Stimulated activated CD4-positive, alpha-beta T cell treated with anti-CD3 and anti-CD28 coated beads, Interleukin-2, amount 100 ng/mL, for 24 hours (primary cell): ENCODE measurements at places on chromosomes 12 and 14.
A peak's percentile ranks its signal among the peaks of the same experiment; 100 is the strongest.

- no peak for DNase-seq
These were observed 36.4 kb upstream of the HNF1A start for GRCh38 chr12:120941846-120942405.

- no peak for DNase-seq
These were observed 19.2 kb upstream of the LGALS3 start for GRCh38 chr14:55109836-55110235.

- DNase-seq: no peak
These were observed 101.2 kb downstream of the TMEM30B start for GRCh38 chr14:61179796-61180398.

DNA sequence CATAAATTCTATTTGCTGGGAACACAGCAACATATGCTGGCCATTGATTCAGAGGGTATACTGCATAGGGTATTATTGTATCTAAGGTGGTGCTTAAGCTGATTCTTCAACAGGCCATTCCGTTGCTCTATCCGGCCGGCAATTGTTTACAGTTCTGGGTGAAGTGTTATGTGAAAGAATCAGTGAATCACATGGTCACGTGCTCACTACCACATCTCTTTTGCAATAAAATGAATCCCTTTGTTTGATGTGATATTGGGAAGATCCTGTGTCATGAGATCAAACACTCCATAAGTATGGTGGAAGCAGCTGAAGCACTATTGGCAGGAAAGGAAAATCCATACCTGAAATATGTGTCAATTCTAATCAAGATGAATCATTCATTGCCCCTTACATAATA lies 7.6 kb upstream of the USP15 start:
- no peak for DNase-seq

- no peak for DNase-seq
These were observed 52.3 kb downstream of the POLR3B start for GRCh38 chr12:106409878-106410277.

- no peak for DNase-seq
These were observed 65.7 kb upstream of the SRSF5 start for GRCh38 chr14:69701291-69701690.

- no peak for DNase-seq
These were observed 187.6 kb upstream of the C14orf180 start for GRCh38 chr14:104392001-104392395.

DNA sequence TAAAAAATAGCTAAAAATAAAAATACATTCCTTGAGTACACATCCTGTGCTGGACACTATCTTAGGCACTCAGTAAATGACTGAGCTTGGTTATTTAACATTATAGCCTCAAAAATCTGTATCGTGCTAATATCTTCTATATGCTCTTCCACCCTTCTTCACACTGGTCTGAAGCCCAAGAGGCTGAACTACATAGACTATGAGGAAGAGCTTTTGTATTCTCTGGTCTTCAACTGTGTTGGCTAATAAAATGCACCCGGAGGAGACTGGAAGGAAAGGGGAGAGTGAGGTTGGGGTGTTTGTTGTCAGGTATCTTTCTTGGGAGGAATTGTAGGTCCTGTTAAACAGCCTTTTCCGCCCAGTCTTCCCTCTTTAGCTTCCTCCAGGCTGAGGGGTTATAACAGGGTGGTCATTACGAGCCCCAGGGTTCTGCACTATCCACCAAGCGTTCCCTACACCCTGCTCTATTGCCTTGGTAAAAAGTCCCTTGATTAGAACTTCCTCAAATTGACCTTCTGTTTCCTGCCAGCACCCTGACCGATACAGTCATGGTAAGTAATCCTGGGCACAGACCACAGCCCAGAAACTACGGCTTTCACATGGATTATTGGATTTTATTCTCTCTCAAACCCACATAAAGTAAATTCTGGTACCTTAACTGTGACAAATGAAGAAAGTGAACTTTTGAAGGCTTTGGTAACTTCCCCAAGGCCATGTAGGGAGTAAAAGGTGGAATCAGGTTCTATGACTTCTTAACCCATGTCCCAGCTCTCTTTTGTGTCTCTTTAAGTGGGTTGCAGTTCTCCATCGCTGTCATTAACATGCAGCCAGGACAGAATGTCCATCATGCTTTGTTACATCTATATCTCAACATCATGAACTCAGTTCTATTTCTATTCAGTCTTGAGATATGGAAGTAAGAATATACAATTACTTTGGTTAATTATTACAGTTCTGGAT lies 71.3 kb downstream of the PTHLH start:
- no peak for DNase-seq

DNA sequence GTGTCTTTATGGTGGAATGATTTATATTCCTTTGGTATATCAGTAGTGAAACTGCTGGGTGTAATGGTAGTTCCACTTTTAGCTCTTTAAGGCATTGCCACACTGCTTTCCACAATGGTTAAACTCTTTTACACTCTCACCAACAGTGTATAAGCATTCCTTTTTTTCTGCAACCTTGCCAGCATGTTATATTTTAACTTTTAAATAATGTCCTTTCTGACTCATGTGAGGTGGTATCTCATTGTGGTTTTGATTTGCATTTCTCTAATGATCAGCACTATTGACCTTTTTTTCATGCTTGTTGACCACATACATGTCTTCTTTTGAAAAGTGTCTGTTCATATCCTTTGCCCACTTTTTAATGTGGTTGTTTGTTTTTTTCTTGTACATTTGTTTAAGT lies 142.5 kb downstream of the MSRB3 start:
- no peak for DNase-seq

DNA sequence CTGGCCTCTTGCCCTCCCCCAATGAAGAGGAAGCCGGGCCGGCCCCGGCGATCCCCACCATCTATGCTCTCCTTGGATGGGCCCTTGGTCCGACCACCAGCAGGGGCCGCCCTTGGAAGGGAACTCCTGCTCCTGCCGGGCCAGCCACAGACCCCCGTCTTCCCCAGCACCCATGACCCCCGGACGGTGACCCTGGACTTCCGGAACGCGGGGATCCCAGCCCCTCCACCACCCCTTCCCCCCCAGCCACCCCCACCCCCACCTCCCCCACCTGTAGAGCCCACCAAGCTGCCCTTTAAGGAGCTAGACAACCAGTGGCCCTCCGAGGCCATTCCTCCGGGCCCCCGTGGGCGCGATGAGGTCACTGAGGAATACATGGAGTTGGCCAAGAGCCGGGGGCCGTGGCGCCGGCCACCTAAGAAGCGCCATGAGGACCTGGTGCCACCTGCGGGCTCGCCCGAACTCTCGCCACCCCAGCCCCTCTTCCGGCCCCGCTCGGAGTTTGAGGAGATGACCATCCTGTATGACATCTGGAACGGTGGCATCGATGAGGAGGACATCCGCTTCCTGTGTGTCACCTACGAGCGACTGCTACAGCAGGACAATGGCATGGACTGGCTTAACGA lies 19.4 kb downstream of the SETD1B start:
- no peak for DNase-seq

- no peak for DNase-seq
These were observed 424.2 kb downstream of the NOVA1 start for GRCh38 chr14:26173581-26174110.

DNA sequence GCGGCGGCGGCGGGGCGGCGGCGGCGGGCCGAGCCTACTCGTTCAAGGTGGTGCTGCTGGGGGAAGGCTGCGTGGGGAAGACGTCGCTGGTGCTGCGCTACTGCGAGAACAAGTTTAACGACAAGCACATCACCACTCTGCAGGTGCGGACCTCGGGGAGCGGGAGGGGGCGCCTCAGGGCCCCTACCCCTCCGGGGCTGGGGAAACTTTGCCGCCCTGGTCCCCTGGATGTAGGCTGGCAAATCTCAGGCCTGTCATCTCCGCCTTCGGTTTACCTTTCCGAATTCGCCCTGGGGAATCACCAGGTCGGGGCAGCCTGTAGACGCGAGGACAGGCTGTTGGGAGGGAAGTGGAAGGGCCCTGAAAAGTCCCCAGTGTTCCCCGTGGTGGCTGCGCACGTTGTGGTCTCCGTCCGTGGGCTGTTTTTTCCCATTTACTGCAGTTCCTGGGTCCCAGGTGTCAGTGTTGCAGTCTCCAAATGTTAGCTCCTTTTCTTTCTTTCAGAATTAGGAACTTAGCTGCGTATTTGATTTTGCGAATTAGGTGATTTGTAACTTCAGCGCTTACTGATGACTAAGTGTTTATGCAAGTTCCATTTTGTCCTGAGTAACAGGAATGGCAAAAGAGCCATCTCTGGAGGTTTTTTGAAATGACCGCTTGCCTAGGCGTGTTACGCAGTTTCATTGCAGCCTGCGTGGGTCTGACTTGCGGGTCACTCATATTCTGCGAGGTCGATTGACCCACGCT lies 656 bp downstream of the RAB21 start:
- DNase-seq: peak; percentile 57

DNA sequence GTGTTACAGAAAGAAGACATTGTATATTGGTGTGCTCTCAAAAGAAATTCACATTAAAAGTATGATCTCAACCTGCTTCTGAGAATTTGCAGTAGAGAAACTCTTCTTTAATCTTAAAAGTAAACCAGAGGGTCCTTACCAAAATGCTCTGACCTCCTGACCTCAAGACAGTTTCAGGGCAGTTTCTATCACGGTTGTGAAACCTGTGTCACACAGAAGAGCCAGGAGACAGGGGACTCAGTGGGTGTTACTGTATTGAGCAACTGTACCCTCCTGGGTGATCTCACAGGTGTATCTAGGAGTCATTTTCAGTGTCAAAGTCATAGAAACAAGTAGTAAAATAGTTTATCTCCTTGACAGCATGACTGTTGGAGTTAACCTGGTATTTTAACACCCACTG lies 178.0 kb downstream of the GRIP1 start:
- DNase-seq: no peak

DNA sequence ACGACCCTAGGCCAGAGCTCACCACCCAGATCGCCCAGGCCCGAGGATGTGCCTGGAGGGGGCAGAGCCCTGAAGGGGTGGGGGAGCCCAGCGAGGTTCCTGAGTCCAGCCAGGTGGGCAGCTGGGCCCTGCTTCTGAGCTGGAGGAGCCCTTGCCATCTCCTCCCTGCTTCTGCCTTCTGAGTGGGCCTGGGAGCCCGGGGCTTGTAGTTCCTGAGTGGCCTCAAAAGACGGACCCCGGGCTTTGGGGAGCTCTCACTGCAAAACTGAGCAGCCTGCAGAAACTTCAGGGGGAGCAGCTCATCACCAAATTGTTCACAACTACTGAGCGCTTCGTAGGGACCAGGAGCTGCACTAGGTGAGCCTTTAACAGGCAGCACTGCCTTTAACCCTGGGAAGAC lies 112.1 kb downstream of the NCOR2 start:
- no peak for DNase-seq

DNA sequence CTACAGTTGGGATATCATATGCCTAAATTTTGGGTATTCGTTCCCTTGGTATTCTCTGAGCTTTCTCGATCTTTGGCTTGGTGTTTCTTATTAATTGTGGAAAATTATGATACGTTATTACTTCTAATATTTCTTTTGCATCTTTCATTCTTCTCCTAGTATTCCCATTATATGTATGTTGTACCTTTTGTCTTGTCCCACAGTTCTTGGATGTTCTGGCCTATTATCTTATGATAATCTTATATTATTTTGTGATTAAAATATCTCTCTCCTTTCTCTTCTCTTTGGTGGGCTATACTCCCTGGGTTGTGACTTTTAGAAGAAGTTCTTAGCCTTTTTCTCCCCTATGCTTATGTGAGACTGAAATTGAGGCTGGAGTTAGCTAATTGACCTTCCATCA lies 25.2 kb downstream of the PTCSC3 start:
- DNase-seq: no peak

- DNase-seq: no peak
These were observed 61.2 kb upstream of the TMTC2 start for GRCh38 chr12:82625523-82625922.

- no peak for DNase-seq
These were observed 18.1 kb downstream of the DYRK2 start for GRCh38 chr12:67666605-67667004.

DNA sequence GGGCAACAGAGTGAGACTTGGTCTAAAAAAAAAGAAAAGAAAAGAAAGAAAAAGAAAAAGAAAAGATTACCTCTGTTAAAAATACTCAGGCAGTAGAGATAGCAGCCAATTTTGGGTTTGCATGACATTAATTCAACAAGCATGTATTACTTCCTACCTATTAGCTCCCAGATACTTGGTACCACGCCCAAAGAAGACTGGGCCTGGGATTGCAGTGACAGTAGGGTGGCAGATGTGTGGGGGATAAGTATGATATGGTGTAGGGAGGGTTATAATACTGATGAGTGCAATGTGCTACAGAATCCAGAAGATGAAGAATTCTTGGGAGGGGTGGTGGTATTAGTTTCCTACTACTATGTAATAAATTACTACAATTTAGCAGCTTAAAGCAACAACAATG lies 46.4 kb upstream of the FOS start:
- DNase-seq: no peak

DNA sequence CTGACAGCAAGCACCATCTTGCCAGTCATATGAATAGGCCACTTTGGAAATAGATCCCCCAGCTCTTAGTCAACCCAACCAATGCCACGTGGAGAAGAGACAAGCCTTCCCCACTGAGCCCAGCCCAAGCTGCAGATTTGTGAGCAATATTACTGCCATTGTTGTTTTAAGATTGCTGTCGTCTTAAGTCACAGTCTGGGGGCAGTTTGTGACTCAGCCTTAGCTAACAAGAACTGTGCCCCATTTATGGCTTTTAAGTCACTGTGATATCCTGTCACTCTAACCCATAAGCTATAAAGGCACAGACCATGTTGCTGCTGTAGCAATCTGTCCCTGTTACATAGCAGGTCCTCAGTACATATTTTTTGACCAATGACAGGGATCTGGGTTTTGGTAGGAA lies 464.2 kb downstream of the MED13L start:
- DNase-seq: no peak

GRCh38 chr14:67820428-67820971 lies 921 bp downstream of the RAD51B start:
- DNase-seq: no peak

GRCh38 chr14:26835979-26836570 lies 238.2 kb upstream of the NOVA1 start:
- no peak for DNase-seq

- no peak for DNase-seq
These were observed 109.7 kb downstream of the GPATCH2L start for GRCh38 chr14:76261371-76261811.

- no peak for DNase-seq
These were observed 770.7 kb upstream of the TMEM132C start for GRCh38 chr12:127496255-127496654.

DNA sequence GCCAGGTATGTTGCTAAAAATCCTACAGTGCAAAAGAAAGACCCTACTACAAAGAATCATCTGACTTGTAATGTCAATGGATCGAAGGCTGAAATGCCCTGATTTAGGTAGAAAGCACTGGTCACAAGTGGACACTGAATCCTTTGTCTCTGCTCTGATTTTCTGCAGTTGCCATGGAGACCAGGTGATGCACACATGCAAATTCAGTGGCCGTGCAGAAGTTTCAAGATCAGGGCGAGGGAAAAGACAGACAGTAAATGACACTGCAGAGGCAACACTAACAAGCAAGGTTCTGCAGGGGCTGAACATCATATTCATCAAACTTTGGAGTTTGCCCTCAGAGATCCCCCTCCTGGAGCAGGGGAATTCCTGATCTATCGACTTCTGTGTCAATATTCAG lies 370.3 kb upstream of the TMEM132C start:
- no peak for DNase-seq

- DNase-seq: no peak
These were observed 413.7 kb upstream of the CCDC196 start for GRCh38 chr14:66072190-66073084.

GRCh38 chr14:61749867-61750266 lies 12.4 kb upstream of the SNAPC1 start:
- DNase-seq: no peak
